Activated CD4-positive, alpha-beta T cell treated with anti-CD3 and anti-CD28 coated beads, Interleukin-2, amount 50 U/mL, for 16 hours (primary cell): ENCODE measurements at places on chromosomes 7 and 10.
A peak's percentile ranks its signal among the peaks of the same experiment; 100 is the strongest.

DNA sequence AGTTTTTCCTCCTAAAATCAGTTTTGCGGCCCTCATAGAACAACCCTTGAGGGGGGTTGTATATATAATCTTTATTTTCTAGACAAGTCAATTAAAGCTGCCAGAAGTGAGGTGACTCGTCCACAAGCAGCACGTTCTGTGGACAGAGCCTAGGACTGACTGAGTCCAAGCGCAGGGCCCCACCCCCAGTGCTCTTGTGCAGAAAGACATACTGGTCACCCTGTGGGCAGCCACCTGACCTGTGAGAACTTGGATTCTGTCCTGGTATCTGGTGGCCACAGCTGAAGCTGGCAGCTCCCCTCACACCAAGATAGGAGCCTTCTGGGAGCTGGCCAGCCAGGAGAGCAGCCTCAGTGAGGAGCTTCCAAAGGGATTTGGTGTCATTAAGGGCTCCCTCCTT, 89.3 kb downstream of the GRK5 start:
- no peak for DNase-seq

DNA sequence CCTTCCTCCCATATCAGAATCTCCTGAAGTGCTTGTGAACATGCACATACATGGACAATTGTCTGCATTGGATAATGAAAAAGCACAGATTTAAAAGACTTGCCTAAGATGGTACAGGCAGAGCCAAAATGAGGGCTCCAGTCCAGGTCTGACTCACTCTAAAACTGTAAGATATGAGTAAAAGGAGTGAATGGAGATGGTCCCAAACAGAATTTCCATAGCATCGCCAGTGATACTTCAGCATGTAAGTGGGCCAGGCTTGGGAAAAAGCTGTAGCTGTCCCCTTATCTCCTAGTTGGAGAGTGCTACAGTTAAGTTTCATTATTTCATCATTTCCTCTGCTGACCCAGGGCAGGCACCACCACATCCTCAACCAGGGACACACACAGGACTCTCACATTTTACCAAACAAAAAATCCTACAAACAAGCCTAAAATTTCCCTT, 26.4 kb upstream of the IL6 start:
- DNase-seq: peak; percentile 43

DNA sequence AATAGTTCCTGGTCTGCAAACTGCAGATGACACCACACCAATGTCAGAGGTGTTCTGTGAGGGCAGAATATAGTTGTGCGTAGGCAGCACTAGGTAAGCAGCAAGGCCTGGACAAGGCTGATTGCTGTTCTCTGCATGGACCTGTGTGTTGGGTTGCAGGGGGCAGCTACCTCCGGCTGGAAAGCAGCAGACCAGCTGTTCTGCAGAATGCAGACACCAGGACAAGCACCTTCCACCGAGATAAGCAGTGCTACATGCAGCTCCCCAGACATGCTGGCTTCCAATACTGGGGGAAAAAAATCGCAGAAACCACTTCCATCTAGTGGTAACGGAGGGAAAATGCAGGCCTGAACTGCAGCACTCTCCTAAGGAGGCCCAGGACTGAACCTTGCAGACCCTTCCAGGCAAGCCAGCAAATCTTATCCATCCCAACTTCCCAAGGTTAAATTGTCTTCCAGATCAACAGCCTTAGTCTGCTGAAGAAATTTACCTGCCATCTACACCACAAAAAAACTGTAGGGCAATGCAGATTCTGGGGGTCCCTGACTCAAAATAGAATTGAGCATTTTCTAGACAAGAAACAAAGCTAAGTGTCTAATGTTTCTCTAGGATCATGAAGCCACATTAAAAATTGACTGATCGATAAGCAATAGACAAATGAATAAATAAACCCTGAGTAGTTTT, 50.5 kb upstream of the COBL start:
- DNase-seq: peak; percentile 25

DNA sequence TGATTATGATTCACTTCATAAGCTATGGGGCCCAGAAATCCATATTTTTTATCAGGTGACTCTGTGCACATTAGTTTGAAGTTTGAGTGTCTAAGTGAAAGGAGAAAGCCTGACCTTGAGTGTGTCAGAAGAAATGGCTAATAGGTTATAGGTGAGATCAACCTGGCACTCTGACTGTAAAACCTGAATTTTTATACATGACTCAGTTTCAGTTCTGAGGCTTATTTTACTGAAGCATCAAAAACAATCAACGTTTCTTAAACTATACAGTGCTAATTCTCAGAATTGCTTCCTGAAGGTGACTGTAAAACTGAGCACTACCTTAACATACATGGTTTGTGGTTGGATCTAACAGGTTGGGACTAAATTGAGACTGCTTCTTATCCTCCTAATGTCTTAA, 159.4 kb upstream of the AHR start:
- DNase-seq: peak; percentile 82

DNA sequence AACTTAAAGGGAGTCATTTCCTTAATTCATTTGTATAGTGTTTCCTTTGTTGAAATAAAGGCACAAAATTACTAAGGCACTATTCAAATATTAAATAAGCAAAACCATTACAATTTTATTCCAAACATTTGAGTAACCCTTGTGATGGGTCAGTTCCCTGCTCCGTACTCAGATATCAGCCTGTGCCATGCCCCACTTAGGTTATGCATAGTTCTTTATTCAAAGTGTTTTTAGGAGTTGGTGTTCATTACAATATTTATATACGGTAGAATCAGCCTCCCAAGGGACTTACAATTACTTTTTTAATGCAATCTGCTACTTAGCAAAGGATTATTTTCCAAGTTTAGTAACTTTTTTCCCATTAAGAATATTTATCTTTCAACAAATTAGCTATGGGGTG, 119.3 kb upstream of the SEMA3D start:
- no peak for DNase-seq

GRCh38 chr7:117068511-117069145, 115.3 kb downstream of the ST7 start:
- DNase-seq: no peak

GRCh38 chr7:158106272-158106671, 481.4 kb downstream of the PTPRN2 start:
- DNase-seq: no peak

GRCh38 chr10:114938856-114939193, 830 bp downstream of the TRUB1 start:
- no peak for DNase-seq
